SK-N-MC (cell line): ENCODE measurements at places on chromosomes 11 and 22.

DNA sequence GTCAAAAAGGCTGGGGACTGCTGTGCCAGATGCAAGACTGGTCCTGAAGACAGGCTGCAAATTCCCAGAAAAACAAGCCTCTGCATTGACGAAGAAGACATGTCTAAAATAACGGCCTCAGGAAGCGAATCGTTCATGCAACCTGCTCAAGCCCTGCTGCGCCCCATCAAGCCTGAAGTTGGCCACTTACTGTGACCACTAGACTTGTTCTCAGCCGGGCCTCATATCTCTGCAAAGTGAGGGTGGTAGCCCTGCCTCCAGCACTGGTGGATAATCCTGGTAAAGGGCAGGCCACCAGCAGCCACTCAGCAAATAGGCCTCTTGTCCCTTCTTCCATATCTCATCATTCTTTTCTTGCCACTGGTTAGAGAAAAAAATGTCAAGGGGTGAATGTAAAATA, 11.8 kb downstream of the LTO1 start:
- DNase-seq, result no peak

- no peak for DNase-seq
Observed at GRCh38 chr22:28917747-28918549, 34.6 kb downstream of the ZNRF3 start.

GRCh38 chr11:1852877-1853276, at the start of gene LSP1:
Gene LSP1 (plus strand): TSS chr11:1853084. CDS start chr11:1853145, 61 bp downstream.
- no peak for DNase-seq

- no peak for DNase-seq
Observed at GRCh38 chr11:7896009-7896785, 34.9 kb downstream of the OR10A6 start.

DNA sequence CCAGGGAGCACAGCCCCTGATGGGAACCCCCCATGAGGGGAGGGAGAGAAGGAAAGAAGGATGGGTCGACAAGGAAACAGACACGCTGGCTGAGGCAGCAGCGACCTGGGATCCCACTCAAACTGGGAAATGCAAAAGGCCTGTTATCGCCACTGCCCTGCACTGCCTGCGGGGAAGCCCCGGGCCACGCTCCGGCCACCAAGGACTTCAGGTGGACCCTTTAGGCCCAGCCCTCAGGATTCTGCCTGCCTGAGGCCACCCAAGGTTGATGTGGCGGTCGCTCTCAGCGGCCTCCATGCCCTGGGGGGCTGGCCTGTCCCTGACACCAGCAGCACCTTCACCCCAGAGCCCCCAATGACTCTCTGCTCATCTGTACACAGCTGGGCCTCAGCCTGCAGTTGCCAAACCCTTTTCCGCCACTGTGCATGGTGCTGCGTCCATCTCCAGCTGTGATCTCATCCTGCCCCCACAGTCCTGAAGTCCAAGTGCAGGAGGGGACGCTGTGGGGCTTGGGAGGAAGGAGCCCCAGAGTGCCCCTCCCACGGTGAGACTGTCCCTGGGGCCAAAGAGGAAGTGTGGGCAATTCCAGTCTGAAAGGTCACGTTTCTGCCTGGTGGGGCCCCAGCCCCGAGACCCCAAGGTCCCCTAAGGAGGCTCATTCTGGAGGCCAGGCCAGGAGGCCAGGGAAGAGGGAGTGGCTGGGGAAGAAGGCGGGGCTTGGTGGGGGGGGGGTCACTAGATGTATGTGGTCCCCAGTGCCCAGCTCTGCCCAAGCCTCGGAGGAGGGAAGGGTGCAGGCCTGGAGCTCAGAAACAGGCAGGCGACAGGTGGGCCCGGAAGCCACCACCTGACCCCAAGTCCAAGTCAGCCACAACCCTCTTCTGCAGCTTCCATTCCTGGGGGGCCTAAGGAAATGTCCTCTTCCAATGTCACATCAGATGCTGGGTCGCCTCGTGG, 31.6 kb downstream of the OSBPL5 start:
- no peak for DNase-seq

GRCh38 chr11:103378931-103379330, 269.7 kb downstream of the DYNC2H1 start:
- DNase-seq, result no peak
